ENCODE measurements at places on chromosomes 12 and 14.

- no peak for DNase-seq
Observed at GRCh38 chr12:30219047-30219446, 435.3 kb upstream of the TMTC1 start.

DNA sequence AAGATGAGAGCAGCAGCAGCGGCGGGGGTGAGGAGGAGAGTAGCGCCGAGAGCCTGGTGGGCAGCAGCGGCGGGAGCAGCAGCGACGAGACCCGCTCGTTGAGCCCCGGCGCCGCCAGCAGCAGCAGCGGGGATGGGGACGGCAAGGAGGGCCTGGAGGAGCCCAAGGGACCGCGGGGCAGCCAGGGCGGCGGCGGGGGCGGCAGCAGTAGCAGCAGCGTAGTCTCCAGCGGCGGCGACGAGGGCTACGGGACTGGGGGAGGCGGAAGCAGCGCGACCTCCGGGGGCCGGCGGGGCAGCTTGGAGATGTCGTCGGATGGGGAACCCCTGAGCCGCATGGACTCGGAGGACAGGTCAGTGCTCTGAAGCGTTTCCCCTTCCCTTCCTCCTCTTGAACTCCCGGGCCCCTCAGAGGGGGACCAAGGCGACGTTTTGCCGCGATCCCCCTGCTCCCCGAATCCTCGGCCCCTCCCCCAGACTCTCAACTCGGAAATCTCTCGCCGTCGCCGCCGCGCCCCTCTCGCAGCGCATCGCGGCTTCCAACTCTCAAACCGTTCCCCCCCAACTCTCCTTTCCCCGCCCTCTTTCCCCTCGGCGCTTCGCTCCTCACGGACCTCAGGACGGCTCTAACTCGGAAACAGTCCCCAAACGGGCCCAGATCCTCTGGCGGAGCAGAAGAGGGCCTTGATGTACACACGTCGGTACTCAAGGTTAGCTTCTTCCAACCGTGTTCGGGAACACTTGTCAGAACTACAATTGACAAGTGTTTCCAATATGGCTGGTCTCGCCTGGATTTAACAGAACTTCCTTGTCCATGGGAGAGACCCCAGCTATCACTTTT is 947 bp downstream of the AEBP2 start:
- peak; percentile 50 for DNase-seq

DNA sequence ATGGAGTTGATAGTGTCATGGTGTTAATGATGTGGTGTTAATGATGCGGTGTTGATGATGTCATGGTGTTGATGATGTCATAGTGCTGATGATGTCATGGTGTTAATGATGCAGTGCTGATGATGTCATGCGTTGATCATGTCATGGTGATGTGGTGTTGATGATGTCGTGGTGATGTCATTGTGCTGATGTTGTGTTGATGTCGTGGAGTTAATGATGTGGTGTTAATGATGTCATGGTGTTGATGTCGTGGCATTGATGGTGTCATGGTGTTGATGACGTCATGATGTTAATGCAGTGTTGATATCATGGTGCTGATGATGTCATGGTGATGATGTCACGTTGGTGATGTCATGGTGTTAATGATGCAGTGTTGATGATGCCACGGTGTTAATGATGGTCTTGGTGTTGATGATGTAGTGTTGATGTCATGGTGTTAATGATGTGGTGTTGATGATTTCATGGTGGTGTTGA is 49.1 kb upstream of the RIMBP2 start:
- peak; percentile 9 for DNase-seq

DNA sequence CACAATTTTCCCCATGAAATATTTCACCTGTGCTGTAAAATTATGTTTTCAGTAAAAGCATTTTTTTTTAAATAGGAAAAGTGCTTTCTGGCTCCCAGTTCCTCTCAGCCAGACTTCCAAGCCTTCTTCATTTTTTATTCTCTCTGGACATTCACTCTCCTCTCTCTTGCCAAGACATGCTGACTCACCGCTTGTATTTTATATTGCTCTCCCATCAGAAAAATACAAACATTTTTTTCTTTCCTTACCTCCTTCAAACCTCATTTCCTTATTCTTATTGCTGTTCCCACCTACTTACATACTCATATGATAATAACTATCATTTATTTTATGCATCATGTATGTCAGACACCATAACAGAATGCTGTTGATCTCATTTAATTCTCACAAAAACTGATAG is 37.7 kb upstream of the ZNF641 start:
- peak; percentile 66 for DNase-seq

DNA sequence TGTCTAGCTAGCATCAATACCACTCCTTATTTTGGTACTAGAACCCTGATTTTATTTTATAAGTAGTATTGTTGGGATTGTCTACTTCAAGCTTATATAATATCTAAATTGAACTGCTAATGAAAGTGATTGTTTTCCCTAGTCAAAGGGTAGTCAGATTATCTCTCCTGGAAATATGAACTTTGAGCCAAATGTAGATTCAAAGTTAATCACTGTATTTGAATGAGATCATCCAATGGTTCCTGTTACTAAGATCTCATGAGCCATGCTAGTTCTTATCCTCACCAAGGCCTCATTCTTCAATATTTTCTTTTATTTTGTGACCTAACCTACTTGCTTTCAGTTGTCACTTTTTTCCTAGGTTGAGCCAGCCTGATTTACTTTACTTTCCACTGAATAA is 276.7 kb downstream of the RASSF9 start:
- DNase-seq = no peak

GRCh38 chr12:33330940-33331339 is 108.7 kb downstream of the SYT10 start:
- DNase-seq = no peak

DNA sequence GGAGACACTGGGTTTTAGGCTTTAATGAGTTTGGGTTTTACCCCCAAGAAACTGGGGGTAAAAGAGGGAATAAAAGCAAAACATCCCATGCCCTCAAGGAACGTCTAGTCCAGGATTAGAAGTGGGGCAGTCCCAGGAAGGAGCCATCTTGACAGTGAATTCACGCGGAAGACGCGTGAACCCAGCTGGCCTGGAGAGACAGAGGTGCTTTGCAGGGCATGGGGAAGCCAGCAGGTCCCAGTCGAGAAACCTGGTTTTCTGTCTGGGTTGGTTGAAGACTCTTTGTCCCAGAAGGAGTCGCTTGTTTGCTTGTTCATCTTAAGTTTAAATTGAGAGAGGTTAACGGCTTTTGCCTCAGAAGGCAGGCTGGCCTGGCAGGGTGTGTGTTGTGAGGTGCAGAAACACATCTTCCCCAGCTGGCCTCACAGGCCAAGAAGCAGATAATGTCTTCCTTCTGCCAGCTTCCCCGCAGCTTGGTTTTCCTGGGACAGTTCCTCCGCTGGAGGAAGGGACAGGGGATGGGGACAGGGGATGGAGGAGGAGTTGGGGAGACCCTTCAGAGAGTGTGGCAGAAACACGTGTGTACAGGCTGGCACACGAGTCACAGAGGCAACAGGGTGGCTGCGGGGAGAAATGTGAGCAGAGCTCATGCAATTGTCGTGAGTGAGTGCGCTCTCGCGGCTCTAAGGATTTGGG is 18.5 kb upstream of the CD9 start:
- no peak for DNase-seq

DNA sequence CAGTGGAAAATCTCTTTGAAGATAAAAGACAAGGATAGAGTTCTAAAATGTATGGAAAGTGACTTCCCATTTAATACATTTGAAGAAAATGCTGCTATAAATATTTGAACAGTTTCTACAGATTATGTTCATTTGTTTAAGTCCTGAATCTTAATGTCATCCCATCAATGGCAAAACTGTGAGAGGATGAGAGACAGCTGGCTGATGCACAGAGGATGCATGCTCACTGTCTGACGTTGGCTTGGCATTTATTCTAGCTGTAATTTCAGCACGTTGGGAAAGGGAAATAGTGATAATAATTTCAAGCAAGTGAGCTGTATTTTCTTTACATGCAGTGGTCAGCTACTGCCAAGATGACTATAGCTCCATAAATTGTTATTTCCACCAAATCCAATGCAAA is 40.5 kb downstream of the PPFIA2 start:
- DNase-seq = no peak

- DNase-seq = peak; percentile 53
Observed at GRCh38 chr12:15855646-15856045, 26.5 kb upstream of the STRAP start.

DNA sequence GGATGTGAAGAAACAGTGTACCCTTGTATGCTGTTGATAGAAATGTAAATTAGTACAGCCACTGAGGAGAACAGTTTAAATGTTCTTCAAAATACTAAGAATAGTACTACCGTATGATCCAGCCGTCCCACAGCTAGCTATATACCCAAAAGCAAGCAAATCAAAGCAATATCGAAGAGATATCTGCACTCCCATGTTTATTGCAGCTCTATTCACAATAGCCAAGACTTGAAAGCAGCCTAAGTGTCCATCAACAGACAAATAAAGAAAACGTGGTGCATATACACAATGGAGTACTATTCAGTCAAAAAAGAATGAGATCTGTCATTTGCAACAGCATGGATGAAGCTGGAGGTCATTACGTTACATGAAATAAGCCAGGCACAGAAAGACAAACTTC is 88.5 kb upstream of the SLC38A4 start:
- no peak for DNase-seq

GRCh38 chr12:127690161-127690560 is 576.8 kb upstream of the TMEM132C start:
- peak; percentile 16 for DNase-seq

DNA sequence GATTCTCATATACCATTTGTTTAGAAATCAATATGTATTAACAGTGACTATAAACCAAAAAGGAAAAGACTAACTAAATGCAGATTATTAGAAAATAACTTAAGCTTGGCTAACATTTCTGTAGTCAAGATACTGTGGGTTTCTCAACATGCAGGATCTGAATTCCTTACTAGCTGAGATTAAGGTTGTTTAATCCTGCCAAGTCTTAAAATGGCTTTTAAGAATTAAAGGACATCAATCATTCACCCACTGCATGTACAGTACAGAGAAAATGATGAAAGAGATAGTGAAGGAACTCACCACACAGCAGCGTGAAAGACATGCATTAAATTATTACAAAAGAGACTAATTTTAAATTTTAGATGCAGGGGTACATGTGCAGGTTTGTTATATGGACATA is 3.8 kb downstream of the ACSS3 start:
- no peak for DNase-seq

DNA sequence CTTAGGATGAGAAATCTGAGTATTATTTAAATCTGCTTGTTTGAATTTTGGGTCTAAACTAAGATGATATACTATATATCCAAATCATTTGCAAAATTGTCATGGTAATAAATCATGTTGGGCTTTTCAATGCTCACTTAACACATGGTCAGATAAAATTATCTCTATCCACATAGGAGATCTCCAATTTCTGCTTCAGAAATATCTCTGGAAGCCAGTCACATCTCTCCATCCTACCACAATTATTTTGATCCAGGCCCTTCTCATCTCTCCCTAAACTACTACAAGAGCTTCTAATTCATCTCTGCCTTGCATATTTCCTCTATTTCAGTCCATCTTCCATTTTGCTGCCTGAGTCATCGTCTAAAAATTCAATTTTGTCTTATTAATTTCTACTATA is 3.8 kb downstream of the DCN start:
- DNase-seq = peak; percentile 28

DNA sequence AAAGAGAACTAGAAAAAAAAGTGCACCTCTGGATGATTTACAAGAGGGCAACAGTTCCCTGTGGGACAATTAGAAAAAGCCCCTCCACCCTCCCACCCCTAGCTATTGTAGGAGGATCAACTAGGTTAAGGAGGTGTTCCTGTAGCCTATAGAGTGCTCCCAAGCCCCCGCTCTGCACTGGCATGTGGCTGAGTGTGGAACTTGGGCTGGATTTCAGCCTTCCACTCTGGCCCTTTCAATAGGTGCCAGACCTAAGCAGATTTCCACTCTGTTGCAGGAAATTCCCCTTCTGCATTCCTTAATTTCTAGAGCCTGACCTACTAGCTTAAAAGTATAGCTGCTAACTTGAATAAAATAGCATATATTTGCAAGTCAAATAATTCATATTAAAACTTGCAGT is 2.8 kb downstream of the NFATC4 start:
- DNase-seq = peak; percentile 40

GRCh38 chr14:43361751-43362150 is 1145.3 kb downstream of the FSCB start:
- no peak for DNase-seq

DNA sequence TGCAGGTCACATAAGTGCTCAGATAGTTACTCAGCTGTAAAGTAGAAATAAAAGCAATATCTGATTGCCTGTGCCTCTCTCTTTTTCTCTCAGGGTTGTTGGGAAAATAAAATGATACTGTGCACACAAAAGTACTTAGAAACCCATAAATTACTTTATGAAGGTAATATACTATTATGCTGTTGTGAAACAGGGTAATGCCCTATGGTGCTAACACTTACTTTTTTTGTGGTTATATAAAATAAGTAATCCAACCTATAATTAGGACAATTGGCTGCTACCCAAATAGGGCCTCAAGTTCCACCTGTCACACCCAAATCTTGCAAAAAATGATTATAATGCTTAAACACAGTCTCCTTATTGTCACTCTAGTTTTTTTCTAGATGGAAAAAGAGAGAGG is 50.6 kb downstream of the DAAM1 start:
- no peak for DNase-seq

DNA sequence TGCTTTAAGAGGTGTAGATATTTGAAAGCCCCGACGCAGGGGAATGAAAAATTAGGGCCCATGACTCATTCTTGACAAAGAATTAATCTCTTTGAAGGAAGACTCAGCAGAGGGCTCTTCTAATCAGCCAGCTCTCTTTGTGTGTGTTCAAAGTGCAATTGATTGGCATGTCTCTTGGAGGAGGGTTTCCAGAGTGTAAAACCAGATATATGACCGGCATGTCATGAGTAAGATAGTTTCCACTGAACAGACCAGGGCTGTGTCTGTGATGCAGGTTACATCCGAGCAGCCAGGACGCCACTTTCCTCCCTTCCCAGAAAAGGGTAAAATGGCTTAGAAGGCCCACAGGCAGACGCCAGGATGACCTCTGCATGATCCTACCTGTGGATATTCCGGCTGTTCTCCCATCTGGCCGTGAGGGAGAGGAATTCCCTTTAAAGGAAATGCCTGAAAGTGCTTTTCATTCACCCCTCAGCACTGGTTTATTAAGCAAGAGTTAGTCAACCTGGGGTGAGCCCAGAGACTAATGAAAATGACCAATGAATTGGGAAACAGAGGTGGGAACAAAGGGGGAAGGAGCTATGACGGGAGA is 7.2 kb upstream of the KRT75 start:
- DNase-seq = no peak

GRCh38 chr12:119673634-119674033 is 5.7 kb downstream of the PRKAB1 start:
- DNase-seq = no peak

GRCh38 chr14:54711312-54711711 is 144.4 kb downstream of the SAMD4A start:
- DNase-seq = no peak

DNA sequence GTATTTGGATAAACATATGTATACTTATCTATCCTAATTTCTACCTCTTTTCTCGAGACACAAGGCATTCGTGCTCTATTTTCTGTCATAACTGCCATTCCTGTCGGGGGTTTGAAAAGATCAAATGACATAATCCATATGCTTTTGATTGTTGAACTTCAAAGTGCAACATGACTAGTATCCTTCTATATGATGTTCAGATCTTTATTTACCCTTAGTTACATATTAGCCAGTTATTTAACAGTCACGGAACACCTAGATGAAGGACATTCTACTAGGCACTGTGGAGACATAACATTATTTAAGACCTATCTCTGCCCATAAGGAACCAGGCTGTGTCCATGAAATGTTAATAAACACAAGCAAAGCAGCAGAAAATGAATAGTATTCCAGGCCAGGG is 11.2 kb upstream of the GRIN2B start:
- DNase-seq = no peak
